HTR-8/SVneo (cell line): ENCODE measurements at places on chromosomes 6 and 20.

DNA sequence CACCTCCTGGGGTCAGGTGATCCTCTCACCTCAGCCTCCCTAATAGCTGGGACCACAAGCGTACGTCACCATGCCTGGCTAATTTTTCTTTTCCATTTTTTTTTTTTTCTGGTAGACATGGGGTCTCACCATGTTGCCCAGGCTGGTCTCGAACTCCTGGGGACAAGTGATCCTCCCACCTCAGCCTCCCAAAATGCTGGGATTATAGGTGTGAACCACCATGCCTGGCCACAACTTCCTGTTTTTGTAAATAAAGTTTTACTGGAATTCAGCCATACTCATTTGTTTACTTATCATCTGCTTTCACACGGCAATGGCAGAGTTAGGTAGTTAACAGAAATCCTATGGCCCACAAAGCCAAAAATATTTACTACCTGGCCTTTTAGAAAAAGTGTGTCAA is 7.8 kb upstream of the RUNX2 start:
- no peak for DNase-seq

GRCh38 chr6:138540468-138540867 is 41.2 kb upstream of the NHSL1 start:
- DNase-seq: no peak

GRCh38 chr6:145829102-145829501 is 14.5 kb upstream of the FBXO30 start:
- DNase-seq: no peak

- DNase-seq: no peak
These were observed 209.9 kb downstream of the PTPRK start for GRCh38 chr6:128310451-128310850.

GRCh38 chr20:37988306-37988954 is 44.8 kb downstream of the TTI1 start:
- DNase-seq: no peak

DNA sequence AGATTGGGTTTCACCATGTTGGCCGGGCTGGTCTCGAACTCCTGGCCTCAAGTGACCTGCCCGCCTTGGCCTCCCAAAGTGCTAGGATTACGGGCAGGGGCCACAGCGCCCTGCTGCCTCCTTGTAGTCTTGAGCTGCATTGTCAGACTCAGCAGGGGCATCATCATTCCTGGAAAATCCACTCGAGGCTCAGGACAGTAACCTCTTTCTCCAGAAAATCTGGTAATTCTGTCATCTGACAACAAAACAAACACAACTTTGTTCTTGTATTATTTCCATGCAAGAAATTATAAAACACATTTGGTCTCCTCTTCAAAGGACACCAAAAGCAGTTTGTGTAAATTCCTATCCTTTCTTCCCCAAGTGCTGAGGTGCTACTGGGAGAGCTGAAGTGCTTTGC is 137.2 kb upstream of the INSM1 start:
- DNase-seq: no peak

GRCh38 chr6:135256866-135257265 is 75.8 kb downstream of the MYB start:
- DNase-seq: no peak

DNA sequence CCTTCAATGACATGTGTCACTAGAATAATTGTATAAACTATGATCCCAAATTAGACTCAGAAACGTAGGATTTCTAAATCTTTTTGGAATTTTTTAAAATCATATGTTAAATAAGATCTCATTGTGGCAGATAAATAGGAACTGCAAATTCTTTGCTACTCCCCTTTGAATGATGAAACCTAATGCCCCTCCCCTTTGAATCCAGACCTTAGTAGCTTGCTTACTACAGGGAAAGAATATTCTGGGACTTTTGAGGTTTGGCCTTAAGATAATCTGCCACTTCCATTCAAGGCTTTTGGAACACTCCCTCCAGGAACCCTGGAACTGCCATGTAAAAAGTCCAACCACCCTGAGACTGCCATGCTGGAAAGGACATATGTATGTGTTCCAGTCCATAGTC is 7.1 kb downstream of the TDP2 start:
- no peak for DNase-seq

GRCh38 chr6:135372758-135373157 is 124.8 kb downstream of the AHI1 start:
- DNase-seq: no peak

GRCh38 chr6:156449569-156449968 is 327.6 kb upstream of the ARID1B start:
- DNase-seq: no peak

DNA sequence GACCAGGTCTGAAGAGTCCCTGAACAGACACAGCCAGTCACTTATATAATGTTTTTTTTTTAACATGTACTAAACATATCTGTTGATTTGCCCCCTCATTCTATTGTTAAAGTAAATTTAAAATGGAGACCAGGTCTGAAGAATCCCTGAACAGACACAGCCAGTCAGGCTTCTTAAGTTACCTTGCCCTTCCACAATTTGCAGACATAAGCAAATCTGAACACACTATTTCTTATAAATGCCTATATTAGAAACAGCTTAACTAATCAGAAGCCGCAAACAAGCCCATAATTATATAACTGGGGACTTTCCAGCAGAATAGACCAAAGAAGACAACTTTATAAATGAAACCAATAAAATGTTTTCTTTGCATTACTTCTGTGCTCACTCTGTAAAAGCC is 118.2 kb downstream of the DNAH8 start:
- no peak for DNase-seq

DNA sequence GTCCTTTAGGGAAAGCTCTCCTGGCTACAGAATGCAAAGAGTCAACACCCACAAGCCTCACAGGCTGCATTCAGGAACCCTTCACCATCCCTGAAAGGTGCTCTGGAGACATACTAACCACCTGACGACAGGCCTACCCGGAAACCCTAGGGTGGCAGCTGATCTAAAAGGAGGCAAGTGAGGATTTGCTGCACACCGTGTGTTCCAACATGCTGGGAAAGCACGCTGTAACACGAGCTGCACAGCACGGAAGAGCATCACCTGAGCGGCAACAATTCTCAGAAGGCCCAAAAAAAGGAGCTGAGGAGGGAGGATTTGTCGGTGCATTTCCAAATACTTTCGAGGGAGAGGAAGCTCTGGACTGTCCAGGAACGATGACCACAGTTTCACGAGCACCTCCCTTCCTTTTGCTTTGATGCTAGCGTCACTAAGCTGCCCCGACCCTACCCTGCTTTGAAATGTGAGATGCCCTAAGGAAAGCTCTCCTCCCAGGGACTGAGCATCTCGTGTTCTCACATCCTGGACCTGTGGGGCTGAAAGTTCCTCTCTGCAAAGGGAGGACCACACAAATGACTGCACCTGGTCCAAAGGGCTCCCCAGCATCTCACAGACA is 87.0 kb downstream of the PPP1R3G start:
- no peak for DNase-seq

DNA sequence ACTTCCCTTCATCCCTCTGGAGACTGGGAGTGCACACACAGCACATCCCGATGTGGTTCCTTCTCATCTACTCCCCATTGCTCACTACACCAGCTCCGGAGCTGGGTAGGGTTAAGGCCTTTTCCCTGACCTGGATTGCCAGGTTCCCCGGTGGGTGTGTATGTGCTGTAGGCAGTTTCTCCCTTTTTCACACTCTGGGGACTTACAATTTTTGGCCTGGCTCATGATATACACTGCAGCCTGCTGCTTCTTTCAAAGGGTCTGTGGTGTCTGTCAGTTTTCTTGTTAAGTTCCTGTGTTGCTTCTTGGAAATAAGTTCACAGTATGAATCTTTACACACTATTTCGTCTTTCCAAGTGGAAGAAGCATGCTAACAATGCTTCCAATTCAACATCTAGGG is 405.5 kb downstream of the UTRN start:
- no peak for DNase-seq

GRCh38 chr6:75149696-75150095 is 56.2 kb downstream of the COL12A1 start:
- DNase-seq: no peak

- no peak for DNase-seq
These were observed 381.1 kb upstream of the ZFP64 start for GRCh38 chr20:52572687-52573086.

- no peak for DNase-seq
These were observed 516.3 kb downstream of the COL12A1 start for GRCh38 chr6:74689601-74690000.

- DNase-seq: no peak
These were observed 188.9 kb upstream of the TAB2 start for GRCh38 chr6:149128489-149129145.

DNA sequence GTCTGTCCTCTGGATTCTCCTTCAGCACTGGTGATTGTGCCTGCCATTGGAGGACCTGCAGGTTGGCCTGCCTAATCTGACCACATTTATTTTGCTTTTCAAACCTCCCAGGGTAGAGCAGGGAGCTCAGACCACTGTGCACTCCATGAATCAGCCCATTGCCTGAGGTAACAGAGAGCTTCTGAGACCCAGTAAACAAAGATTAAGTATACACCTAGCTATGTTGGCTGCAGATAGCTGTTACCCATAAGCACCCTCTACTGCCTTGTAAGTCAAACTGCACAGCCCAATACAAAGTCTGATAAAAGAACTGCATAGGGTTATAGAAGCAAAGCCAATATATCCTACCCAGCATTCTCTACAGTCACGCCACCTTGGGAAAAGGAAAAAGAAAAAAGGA is 338.7 kb downstream of the HTR1B start:
- DNase-seq: peak; percentile 3

GRCh38 chr20:19301843-19302242 is 89.4 kb downstream of the SLC24A3 start:
- no peak for DNase-seq

- peak; percentile 35 for DNase-seq
These were observed 57.9 kb upstream of the MAP7 start for GRCh38 chr6:136607932-136608772.

- no peak for DNase-seq
These were observed 12.2 kb downstream of the SLC35F1 start for GRCh38 chr6:117919275-117919674.

- DNase-seq: no peak
These were observed 51.9 kb downstream of the UNC5CL start for GRCh38 chr6:40986921-40987819.
